ENCODE measurements at places on chromosomes 11 and 22.

- DNase-seq = no peak
Measured at GRCh38 chr11:103696123-103696522, 340.3 kb upstream of the DDI1 start.

DNA sequence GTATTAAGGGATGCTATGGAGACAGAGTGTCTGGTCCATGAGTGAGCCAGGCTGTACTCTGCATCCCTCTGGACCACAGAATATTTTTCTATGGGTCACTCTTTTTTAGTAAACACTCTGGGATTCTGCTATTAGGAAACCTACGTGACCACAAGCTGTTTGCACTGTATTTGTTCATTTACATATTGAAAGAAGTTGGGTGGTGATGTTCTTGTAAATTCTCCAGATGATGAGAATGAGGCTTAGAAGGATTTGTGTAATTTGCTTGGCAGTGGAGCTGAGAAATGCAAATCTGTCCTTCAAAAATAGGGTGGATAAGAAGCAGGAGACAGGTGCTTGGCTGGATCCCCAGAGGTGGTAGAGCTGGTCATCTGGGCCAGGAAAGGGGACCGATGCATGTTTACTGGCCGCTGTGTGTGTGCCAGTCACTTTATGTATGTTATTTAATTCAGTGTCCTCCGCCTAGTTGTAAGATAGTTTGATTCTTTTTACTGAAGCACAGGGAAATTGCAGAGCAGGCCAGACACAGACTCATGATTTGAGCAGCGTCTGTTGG lies 63.7 kb upstream of the HEPHL1 start:
- DNase-seq = no peak

DNA sequence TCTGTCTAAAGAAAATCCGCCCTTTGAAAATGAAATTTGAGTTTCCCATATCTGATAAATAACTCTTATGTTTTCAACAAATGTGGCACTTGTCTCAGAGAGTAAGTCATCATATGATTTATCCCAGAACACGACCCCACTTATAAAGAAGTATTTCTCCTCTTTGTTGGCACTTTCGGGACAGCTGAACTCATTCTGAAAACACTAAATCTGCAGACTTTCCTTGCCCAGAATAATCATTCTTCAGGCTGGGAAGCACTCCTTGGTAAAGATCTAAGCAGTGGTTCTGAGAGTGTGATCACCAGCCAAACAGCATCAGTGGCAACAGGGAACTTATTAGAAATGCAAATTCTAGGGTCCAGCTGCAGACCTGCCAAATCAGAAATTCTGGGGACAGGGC lies 532.2 kb upstream of the API5 start:
- DNase-seq = no peak

GRCh38 chr11:94728966-94729751 lies 39.0 kb upstream of the AMOTL1 start:
- DNase-seq = no peak

GRCh38 chr22:49616356-49617231 lies 211.1 kb downstream of the BRD1 start:
- no peak for DNase-seq

DNA sequence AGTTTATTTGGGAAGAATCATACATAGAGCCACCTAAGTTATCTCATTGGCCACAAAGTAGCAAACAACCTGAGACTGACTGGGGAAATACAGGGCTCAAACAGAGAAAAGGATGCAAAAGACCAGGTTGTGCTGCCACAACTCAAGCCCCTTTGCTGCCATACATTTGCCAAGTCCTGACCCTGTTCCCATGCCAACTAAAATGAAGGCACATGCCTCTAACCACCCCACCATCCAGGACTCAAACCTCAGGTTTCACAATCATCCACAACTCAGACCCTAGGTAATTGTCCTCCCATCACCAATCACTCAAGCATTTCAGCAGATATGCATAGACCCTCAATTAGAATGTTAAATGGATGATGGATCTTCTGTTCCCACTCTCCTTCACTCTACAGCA lies 1.4 kb upstream of the MS4A1 start:
- DNase-seq = no peak

DNA sequence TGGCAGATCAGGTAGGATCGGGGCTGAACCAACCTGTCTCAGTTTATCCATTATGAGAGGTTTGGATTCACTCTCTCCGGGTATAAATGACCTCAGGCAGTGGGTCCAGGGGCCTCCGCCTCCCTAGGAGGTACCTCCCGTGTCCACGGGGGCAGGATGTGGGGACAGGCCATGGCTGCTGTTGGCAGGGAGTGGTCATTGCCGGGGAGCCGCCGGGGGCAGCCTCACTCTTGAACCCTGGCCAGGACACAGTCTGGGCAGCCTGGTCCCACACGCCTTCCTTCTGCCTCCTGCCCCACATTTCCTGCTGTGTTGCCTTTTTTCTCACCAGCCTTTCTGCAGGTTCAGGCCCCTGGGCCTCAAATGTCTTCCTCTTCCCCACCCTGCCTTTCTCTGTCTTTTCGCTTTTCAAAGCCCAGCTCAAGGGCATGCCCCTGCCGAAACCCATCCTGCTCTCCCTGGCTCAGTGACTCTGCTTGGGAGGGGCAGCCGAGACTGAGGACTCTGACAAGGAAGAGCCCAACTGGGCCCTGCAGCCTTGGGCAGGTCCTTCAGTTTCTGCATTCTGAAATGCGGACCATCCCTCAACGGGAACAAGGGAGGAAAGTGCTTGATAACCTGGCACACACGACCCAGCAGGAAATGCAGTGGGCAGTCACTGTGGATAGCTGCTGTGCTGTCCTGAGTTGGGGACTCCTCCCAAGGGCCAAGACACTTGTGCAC lies 31.1 kb downstream of the ZC3H7B start:
- DNase-seq = no peak

GRCh38 chr22:47647181-47647580 lies 884.7 kb downstream of the TBC1D22A start:
- no peak for DNase-seq

DNA sequence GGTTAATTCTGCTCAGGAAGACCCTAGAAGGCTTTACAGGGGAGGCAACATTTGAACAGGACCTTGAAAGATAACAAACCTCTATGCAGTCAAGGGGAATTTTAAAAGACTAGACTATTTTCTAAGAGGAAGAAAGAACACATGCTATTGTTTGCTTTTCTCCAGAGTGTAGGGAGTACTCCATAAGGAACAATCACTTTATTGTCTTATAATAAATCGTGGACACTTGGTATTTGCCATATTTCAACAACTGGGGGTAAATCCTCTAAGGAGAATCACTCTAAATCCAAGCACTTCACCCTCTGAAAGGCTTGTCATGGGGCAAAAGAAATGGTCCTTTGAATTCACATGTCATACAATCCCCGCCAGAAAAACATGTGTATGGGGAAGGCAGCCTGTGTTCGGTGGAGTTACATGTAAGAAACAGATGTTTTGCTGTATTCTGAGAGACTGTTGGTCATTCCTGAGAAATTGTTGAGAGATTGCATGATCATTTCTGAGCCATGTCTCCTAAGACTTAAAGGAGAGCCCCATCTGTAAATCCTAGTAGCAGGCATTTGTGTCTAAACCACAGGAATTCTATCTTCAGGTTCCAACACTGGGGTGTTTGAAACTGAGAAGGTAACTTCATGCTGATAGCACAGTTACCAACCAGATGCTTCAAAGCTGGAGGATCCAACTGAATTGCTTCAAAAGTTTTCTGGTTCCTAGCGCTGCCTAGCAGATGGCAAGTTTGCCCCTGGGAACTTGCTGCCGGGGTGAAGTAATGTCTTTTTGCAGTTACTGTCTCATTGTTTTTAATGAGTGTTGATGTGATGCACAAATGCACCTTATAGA lies 66.8 kb downstream of the FZD4 start:
- DNase-seq = no peak

GRCh38 chr11:44983786-44984185 lies 33.1 kb upstream of the TP53I11 start:
- no peak for DNase-seq

GRCh38 chr22:22961574-22961973 lies 74.0 kb downstream of the IGLL5 start:
- no peak for DNase-seq

- DNase-seq = no peak
Measured at GRCh38 chr22:36077271-36077670, 48.6 kb upstream of the RBFOX2 start.

GRCh38 chr11:69414773-69415187 lies 66.7 kb upstream of the LINC01488 start:
- no peak for DNase-seq

GRCh38 chr11:46017341-46017740 lies 94.9 kb downstream of the LARGE2 start:
- DNase-seq = no peak

DNA sequence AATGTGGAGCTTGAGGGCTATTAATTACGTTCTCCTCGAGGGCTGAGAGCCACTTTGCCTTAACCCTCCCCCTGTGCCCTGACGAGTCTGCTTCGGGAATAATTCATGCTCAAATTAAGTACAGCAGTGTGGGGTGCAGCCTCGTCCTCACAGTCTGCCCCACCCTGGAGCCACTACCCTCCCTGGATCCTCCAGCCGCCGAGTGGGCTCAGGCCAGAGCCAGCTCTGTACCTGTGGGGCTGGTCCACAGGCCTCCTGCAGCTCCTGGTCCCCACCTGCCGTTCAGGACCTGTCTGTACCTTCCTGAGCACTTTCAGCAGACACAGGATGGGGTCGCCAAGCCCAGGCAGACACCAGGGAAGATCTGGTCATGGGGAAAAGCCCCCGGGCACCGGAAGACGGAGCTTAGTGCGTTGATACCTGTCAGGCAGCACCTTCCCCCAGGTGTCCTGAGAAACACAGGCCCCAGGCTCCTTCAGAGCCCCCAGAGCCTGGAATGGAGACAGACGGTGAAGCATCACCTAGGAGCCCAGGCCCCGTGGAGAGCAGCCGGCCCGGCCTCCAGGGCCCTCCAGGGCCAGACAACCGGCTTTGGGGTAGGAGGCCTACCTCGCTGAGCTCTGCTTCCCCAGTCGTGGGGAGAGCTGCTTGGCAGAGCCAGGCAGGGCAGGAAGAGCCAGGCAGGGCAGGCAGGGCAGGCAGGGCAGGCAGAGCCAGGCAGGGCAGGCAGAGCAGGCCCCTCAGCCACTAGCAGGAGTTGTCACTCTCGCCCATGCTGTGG lies 9.7 kb downstream of the TSPAN32 start:
- DNase-seq = no peak

GRCh38 chr11:112499153-112499880 lies 238.7 kb upstream of the PLET1 start:
- DNase-seq = no peak

GRCh38 chr11:63814383-63814736 lies 1.1 kb downstream of the SPINDOC start:
- no peak for DNase-seq

DNA sequence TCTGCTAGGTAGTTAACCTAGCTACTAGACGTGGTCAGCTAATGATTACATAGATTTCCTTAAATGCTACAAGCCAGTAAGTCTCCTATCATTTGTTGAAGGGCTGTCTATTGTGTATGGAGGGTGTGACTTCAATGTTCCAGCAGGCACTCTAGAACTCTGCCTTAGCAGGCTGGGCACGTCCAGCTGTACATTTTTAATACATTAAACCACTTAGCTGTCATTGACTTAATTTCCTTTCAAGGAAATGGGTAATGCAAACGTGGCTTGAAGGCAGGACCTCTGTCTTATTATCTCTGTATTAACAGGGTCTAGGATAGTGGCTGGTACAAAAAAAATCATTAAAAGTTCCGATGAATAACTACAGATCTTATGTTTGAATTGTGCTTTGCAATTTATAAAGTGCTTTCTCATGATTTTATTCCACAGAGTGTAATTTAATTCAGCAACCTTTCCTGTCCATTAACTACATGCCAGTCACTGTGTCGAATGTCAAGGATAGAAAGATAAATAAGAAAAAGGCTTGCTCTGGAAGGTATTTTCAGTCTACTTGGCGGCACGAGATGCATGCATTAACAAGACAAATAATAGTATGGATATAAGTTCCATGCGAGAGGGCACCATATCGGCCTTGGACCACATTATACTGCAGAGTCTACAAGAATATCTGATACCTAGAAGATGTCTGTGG lies 60.3 kb downstream of the APOL3 start:
- no peak for DNase-seq

DNA sequence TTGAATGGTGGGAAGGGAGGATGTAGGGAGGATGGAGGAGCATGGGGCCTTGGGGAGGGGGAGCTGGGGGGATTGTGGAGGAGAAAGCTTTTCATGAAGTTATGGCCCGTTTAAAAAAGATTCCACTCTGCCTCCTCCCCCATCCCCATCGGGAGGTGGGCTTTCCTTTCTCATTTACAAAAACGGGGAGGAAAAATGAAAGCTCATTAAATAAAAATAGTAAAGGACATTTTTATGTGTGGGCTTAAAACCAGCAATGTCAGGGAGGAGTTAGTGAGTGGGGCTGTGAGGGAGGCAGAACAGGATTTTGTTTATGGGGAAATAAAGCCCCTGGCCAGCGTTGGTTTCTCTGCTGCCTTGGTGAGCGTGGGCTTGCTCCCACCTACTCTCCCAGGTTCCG lies 83.2 kb downstream of the ZBTB16 start:
- no peak for DNase-seq

DNA sequence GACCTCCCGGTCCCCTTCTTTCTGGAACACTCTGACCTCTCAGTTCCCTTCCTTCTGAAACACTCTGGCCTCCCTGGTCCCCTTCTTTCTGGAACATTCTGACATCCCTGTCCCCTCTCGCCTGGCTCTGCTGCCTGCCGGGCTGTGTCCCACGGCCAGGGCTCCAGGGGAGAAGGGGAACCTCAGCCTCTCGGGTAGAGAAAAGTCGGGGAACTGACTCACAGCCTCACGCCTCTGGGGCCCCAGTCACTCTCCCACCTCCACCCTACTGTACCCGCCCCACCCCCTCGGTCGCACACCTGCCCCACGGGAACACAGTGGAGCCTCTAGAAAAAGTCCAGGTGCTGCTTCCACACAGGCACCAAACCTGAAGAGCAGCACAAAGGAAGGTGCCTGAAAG lies 93.3 kb downstream of the BRD1 start:
- DNase-seq = peak; percentile 26

DNA sequence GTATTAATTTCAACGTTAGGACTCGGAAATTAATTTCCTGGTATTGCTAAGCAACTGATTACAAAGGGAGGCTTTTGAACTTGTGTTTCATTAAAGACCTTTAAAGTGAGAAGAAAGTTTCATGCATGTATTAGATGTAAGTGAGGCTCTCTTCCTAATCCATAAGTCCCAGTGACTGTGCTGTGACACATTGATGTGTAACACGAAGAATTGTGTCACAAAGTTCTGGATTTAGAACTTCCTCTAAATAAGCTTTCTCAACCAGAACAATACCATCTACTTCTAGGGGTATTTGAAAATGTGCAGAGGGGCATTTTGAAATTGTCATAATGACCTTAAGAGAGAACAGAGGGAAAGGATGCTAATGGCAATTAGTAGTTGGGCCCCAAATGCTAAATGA lies 14.4 kb downstream of the DCUN1D5 start:
- no peak for DNase-seq

DNA sequence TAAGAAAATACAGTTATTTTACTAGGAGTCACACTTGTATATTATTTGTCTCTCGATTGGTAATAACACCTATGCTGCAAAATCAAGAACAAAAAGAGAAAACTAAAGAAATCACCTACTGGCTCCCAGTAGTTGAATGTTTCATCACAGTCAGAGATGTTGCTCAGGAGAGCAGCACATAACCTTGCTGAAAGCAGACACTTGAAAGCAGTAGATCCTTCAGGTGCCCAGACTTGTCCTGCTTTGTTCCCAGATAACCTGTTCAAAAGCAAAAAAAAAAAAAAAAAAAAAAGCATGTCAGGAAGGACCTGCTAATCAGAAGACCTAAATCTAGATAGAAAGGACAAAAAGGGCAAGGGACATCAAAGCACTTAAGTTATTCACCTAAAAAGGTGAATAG lies 1.3 kb downstream of the ALG9 start:
- no peak for DNase-seq
